Activated CD8-positive, alpha-beta memory T cell treated with anti-CD3 and anti-CD28 coated beads, Interleukin-2, amount 50 U/mL, for 4 hours (primary cell): ENCODE measurements at places on chromosomes 16 and 17.

- DNase-seq, result no peak
Observed at GRCh38 chr16:88510091-88510994, 57.3 kb downstream of the ZFPM1 start.

DNA sequence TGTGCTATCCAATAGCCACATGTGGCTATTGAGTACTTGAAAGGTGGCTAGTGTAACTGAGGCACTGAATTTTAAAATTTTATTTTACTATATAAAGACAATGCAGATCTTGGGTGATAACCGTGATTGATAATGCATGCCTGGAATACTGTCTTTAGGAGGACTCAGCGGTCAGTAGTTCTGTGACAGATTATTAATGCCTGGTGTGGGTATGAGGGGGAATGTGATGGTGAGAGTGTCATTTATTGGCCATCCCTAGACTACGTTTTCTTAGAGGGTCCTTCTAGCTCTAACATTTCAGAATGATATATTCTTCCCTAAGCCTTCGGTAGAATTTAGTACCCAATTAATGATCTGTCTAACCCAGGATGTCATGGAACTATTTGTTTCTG lies 157.6 kb downstream of the CPPED1 start:
- DNase-seq, result no peak

- peak; percentile 25 for DNase-seq
Observed at GRCh38 chr16:80806927-80807340, 2.5 kb upstream of the CDYL2 start.

DNA sequence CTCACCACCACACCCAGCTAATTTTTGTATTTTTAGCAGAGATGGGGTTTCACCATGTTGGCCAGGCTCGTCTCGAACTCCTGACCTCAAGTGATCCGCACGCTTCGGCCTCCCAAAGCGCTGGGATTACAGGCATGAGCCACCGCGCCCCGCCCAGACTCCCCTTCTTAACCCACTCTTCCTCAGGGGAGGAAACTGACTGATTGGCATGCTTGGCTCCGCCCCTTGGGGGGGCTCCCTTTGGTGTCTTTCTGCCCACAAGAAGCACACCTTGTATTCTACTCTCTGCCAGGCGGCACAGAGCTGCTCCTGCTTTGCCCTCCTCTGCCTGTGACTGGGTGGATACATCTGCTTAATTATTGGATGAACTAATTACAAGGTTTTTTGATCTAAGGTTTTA lies 4.7 kb upstream of the ASGR2 start:
- DNase-seq, result no peak

- DNase-seq, result no peak
Observed at GRCh38 chr16:11177578-11178160, 78.3 kb downstream of the SOCS1 start.

DNA sequence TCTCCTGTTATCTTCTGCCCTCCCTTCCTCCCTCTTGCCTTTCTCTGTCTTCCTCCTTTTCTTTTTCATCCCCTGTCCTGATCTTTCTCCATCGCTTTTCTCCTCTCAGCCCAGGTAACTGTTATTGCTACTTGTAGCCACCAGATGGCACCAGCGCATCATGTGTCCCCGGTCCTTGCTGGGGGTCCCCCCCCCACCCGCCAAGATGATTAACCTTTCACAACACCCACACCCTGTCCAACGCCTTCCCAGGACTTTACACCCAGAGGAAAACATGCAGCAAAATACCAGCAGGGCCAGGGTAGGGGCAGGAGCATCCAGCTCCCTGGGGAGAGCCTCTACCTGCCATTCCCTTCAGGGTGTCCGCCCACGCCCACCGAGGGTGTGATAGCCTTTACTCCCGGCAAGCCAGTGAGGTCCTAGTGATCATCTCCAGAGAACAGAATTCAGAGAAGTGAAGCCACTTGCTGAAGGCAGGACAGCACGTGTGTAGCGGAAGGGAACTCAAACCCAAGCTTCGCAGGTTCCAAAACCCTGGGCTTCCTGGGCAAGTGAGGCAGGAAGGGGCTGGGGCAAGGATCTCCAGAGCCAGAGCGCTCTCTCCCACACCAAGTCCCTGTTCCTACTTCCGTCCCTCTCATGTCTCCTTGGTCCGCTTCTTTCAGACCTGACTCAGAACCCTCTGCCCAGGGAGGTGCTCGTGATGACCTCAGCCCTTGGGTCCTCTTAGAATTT lies 13.4 kb upstream of the TAC4 start:
- DNase-seq, result peak; percentile 68

DNA sequence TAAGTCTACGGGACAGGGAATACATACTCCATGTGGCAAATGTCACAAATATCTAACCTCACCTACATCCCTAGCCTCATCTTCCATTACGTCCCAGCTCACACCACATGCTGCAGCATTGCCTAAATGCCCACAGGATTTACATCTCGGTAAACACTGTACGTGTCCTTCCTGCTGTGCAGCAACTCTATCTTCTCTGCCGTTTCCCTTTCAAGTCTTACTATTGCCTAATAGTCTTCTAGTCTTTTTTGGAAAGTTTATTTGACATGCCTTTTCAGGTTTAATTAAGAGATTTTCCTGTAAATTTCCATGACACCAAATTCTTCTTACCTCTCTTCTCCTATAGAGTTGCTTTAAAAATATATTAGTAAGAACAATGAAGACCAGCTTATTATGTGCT lies 120.5 kb downstream of the HS3ST4 start:
- no peak for DNase-seq

GRCh38 chr17:72719578-72720493 lies 372.7 kb downstream of the SLC39A11 start:
- peak; percentile 30 for DNase-seq

DNA sequence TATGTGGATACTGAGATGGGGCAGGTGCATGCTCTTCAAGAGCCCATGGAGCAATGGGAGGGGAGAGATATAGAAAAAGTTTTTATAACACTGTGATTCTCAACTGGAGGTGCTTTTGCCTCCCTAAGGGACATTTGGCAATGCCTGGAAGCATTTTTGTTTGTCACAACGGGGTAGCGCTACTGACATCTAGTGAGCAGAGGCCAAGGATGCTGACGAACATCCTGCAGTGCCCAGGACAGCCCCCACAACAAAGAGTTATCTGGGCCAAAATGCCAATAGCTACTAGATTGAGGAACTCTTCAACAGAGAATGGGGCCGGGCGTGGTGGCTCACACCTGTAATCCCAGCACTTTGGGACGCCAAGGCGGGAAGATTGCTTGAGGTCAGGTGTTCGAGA lies 67.2 kb upstream of the CLEC3A start:
- DNase-seq, result no peak

DNA sequence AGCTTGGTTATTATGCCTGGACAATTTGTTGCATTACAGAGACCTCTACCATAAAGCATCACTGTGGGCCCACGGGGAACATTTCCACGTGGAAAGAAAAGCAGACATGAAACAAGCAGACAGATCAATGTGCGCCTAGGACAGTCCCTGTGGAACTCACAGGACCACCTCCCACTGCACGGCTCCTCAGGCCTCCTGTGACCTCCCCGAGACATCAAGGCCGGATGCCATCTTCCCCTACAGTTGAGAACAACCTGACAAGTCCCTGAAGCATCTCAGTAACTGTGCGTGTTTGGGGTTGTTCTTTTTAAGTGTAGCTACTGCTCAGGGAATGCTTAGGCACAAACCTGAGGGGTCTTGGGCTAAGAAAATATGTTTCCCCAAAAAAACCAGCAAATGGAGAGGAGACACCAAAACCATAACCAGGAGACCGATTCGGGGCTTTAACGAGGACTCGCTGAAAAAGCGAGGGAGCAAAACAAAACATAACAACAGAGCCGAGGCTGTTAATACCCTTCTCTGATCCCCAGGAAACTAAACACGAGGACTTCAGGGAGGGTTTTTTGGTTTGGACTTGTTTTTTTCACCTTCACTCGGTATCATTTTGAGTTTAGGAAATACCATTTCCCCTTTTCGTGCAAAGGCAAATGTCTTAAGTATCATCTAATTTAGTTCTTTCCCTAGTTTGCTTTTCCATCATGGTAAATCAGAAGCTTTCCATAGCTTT lies 87.1 kb downstream of the CYTH1 start:
- DNase-seq, result no peak

GRCh38 chr17:73394512-73395450 lies 83.0 kb upstream of the CDC42EP4 start:
- DNase-seq, result no peak
